T47D (cell line): ENCODE measurements at places on chromosomes 5 and 9.
A peak's percentile ranks its signal among the peaks of the same experiment; 100 is the strongest.

DNA sequence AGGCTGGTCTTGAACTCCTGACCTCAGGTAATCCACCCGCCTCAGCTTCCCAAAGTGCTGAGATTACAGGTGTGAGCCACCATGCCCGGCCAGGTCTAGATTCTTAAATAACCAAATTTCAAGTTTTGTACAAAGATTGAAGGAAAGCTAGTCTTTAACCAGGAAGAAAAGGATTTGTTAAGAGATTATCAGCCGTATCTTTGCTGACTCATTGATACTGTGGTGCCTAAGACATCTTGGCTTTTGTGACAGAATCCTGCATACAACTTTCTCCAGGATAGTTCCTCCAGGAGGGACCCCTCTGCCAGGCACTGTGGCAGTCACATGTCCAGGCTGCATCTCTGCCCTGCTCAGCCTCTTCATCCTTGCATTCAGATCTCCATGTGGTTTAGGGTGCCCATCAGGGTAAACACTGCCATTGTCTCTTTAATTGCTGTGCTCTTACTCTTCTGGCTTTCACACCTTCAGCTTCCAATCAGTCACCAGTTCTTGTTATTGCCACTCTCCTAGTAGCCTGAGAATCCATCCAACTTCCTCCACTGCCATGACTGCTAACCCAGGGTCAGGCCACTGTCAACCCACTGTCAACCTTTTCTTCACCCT lies 10.0 kb downstream of the MAP3K1 start:
- no peak for DNase-seq

- peak; percentile 66 for DNase-seq
Measured at GRCh38 chr9:114662081-114662989, 4.7 kb upstream of the TEX53 start.

GRCh38 chr5:32298059-32298415 lies 14.7 kb downstream of the MTMR12 start:
- no peak for DNase-seq

DNA sequence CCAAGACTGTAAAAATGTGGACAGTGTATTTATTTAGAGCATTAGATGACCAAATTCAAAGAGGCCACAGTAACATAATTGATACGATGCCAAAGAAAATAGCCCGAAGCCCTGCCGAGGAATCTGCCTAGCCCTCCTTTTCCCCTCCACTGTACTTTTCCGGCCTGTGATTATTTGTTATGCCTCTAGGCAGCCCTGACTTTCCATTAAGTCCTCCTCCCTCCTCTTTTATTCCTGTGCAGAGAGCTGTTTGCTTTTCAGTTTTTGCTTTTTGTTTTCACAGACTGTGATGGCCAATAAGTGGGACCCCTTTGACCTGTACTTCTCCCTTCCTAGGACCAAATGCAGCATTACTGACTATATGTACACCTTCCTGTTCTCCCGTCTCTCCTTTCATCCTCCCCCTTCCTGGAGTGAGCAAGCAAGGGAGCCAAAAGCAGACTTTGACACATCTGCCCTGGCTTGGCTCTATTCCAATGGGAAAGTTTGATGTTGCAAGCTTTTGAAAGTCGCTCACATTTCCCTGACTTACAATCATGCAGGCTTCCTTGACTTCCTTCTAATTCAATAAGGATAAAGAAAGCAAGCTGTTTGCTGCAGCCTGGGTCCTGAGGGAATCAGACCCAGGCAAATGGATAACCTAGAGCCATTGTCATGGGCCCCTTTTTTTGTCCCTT lies 76.1 kb downstream of the NREP start:
- DNase-seq: peak; percentile 79

GRCh38 chr9:93976973-93977372 lies 21.8 kb upstream of the BARX1 start:
- no peak for DNase-seq

GRCh38 chr5:67173959-67174358 lies 22.6 kb downstream of the CD180 start:
- no peak for DNase-seq

GRCh38 chr5:181052672-181053487 lies 12.8 kb downstream of the BTNL9 start:
- peak; percentile 52 for DNase-seq

- DNase-seq: peak; percentile 46
Measured at GRCh38 chr5:191036-191948, at the start of gene LRRC14B. Gene LRRC14B (plus strand): TSS chr5:191495. CDS start chr5:191539, 44 bp downstream.

DNA sequence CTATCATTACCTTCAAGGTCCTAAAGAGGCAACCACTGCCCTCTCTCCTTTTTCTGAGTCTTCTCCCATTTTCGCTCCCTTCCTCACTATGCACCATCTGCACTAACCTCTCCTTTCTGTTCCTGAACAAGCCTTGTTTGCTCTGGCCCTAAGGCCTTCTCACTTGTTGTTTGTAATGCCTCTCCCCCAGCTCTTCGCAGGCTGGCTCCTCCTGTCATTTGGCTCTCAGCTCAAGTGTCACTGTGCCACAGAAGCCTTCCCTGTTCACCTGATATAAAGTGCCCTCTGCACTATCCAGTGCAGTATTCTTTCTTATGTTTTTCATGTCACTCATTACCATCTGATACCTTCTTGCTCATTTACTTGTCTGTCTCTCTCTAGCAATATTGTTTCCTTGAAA lies 303.7 kb downstream of the KCNN2 start:
- DNase-seq: peak; percentile 39

- DNase-seq: peak; percentile 60
Measured at GRCh38 chr9:98117984-98118639, 910 bp downstream of the TRIM14 start.

GRCh38 chr9:76018235-76018634 lies 127.8 kb downstream of the PCSK5 start:
- no peak for DNase-seq

DNA sequence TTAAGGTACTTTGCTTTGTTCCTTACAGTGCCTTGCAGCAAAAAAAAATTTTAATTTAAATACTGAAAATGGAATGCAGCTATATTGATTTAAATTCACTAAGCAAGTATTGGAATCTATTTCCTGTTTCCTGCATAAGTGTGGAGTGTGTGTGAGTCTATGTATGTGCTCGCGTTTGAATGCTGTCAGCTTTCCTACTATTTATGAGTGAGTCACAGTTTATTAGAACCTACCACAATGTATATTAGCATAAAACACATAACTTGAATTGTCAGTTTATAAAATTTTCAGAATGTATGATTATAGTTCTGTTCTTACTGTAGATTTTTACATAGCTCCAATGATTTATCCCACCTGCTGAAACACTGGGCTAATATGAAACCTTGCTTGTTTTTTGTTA lies 302.1 kb downstream of the NR2F1-AS1 start:
- DNase-seq: no peak

- no peak for DNase-seq
Measured at GRCh38 chr5:73280821-73281746, 108.1 kb downstream of the TMEM174 start.

- no peak for DNase-seq
Measured at GRCh38 chr5:151037561-151038411, 17.4 kb downstream of the GPX3 start.

GRCh38 chr5:32777222-32777621 lies 66.1 kb downstream of the NPR3 start:
- DNase-seq: no peak

DNA sequence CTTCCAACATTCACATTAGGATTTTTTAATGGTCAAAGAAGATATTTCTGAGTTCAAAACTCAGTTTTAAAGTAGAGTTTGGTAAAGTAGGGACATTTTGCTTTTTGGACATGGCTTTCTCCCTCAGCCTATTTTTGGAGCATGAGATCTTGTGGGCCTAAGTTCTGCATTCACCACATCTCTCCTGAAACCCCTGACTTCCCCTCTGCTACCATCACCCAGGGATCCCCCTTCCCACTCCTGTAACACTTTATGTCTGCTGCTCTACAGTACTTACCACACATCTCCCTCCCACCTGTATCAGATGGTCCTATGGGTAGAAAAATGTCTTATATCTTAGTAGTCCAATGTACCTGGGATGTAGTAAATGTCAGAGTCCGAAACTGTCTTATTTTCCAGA lies 48.2 kb upstream of the JAK2 start:
- no peak for DNase-seq

GRCh38 chr5:138352722-138353559 lies 456 bp downstream of the KDM3B start:
- peak; percentile 53 for DNase-seq

DNA sequence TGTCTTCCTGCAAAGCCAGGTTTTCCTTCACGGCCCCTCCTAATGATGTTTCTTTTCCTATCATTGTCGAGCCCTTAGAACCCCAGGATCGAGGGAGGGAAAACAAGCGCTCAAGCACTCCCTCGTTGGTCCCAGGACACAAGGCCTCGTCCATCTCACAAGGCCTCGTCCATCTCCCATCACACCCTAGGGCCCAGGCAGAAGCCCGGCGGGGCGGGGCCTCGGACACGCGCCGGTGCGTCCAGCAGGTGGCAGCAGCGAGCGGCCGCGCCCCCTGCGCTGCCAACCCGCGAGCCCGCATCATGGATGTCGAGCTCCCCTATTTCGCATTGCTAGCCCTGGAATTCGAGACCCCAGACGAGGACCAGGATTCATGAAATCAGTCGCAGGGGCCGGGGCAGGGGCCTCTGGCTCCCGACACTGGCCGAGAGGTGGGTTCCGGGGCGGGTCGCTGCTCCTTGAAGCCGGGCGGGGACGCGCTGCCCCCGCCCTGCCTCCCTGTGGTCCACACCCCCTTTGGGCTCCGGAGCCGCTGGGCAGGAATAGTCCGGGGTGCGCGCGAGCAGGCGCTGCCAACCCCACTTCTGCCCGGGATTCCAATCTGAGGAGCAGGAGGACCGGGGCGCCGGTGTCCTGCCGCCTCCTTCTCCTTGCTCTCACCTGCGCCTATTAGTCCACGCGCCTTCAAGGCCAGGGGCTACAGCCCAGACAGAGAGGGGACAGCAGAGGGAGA lies at the start of gene ABLIM3:
Gene ABLIM3 (plus strand): TSS at position 270 of the 733 bp plus-strand sequence. CDS start 603 bp downstream, outside the sequence.
- DNase-seq: peak; percentile 78

- DNase-seq: no peak
Measured at GRCh38 chr9:28542928-28543327, 969.6 kb upstream of the C9orf72 start.

- DNase-seq: no peak
Measured at GRCh38 chr9:126490214-126490631, 123.5 kb upstream of the LMX1B start.

DNA sequence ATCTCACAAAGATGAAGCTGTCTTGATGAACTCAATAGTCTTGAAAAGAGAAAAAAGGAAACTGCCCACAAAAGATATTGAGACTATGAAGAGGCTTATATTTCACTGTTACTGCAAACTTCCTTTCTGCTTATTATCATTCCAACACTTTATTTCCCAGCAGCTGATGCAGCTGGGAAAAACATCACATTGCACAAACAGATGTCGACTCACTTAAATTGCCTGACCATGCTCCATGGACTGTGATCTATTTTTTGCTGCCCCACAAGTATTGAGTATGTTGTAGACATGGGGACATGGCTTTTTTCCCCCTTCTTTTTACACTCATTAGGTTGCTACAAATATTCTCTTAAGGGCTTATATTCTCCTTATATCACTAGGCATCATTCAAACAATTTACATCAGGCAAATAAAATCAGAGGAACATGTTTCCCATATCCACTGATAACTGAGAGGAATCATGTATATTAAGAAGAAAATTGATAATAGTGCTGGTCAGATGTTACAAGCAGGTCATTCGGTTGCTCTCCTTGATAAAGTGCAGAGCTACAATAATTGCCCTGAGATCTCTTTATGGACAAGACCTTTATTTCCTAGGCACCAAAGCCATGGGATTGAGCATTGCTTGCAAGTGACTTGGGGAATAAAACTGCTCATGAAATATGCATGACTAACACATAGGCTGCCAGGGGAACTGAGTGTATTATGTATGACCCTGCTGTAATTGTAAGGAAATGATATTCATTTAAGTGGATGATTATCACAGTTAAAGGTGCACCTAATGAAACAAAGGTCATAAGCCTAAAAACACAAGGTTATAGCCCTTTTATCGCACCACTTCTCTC lies 509.9 kb downstream of the ZNF608 start:
- no peak for DNase-seq

DNA sequence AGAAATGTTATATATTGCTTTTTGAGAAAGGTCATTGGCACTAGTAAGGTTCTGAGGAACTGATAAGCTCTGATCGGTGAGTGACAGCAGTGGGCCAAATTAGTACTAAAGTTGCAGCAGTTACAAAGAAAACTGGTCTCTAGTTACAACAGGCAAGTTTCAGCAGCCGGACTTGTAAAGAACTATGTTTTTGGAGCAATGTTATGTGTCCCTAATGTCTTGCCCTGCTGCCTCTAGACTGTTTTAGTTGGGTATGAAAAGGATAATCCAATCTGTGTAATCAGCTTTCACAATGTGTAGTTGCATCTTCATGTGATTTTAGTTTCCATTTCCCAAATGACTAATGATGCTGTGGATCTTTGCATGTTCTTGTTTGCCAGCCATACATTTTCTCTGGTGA lies 113.5 kb downstream of the CAMK4 start:
- DNase-seq: no peak

DNA sequence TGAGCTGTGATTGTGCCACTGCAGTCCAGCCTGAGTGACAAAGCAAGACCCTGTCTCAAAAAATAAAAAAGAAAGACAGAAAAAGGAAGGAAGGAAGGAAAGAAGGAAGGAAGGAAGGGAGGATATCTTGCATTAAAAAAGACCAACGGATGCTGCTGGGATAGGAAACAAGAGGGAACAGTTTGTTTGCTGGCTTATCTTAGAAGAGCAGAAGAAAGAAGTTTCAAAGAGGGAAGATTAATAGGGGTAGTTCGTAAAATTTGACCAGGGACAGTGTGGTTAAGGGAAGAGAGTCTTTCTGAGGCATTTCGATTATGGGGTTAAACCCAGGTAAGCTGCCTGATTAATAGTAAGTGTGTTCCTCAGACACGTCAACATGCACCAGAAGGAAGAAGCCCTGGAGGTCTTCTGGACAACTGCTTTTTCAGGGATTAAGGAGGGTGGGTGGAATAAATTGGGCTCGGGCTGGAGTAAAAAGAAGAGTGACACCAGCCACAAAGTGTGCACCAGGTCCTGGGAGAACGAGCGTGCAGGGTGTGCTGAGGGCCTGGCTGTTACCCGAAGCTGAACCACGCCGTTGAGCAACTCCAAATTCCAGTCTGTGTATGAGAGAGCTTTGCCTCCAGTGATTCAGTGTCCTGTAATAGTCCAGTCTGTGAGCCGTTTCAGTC lies 24.8 kb downstream of the FYB1 start:
- peak; percentile 52 for DNase-seq

GRCh38 chr5:140295414-140295813 lies 7.5 kb downstream of the PFDN1 start:
- no peak for DNase-seq

DNA sequence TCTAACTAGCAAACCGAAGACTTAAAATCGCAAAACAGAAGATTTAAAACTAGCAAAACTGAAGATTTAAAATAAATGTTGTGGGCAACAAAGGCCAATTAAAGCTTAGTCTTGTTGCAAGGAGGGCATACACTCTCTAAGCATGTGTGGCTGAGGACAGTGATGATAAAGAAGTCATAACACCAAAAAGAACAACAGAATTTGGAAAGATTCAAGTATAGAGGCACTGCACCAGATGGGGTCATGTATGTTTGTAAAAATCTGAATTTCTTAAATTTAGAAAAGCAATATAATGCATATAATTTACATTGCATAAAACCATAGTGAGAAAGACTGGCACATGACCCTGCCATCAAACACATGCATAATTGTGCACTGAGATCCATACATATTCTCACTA lies 743.8 kb downstream of the TAF11L14 start:
- no peak for DNase-seq

- DNase-seq: no peak
Measured at GRCh38 chr9:37144762-37145161, 24.4 kb downstream of the ZCCHC7 start.
